Right ventricle myocardium superior (tissue), 1 donor: ENCODE measurements at places on chromosomes 11 and 22.

- no peak for DNase-seq
These were observed 3.6 kb downstream of the CHADL start for GRCh38 chr22:41237036-41237706.

- no peak for DNase-seq
These were observed 76.8 kb upstream of the BIRC3 start for GRCh38 chr11:102240502-102240901.

- no peak for DNase-seq
These were observed 70.2 kb upstream of the GDPD4 start for GRCh38 chr11:77371646-77372045.

- peak; percentile 67 for DNase-seq
These were observed 1.1 kb downstream of the PELI3 start for GRCh38 chr11:66467756-66468155.

GRCh38 chr11:17585911-17586695 is 39.0 kb downstream of the OTOG start:
- DNase-seq, result no peak

- DNase-seq, result no peak
These were observed 343.3 kb upstream of the CTSC start for GRCh38 chr11:88680806-88681205.

DNA sequence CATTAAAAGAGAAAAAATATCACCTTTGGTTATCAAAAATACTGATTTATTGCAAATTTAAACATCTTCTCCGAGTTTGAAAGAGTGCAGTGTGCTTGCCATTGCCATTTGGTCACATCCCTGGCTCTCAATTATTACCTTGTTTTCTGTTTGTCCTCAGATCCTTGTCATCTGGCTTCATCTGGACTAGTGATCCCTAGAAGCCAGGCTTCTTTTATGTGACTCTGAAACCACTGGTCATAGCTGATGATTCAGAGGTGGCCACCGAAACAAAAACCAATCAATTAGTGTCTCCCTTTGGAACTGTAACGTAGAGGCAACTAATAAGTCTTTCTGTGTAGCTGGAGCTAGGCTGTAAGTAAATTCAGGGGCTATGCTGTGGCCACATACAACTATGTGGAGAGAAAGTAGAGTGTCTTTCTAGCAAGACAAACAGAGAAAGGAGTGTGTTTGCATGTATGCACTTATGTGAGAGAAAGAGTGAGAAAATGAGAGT is 237.9 kb downstream of the LUZP2 start:
- no peak for DNase-seq

- DNase-seq, result no peak
These were observed 13.2 kb upstream of the ADA2 start for GRCh38 chr22:17232406-17232805.

DNA sequence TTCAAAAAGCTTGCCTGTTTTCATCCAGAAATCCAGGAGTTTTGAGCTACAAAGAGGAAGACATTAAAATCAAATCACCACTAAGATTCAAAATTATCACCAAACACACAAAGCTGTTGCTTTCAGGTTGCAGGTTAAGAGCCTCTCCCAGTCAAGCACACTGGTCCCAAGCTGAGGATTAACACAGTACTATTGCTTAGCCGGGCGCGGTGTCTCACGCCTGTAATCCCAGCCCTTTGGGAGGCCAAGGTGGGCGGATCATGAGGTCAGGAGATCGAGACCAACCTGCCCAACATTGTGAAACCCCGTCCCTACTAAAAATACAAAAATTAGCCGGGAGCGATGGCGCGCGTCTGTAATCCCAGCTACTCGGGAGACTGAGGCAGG is 1165.1 kb downstream of the LRRC4C start:
- no peak for DNase-seq

DNA sequence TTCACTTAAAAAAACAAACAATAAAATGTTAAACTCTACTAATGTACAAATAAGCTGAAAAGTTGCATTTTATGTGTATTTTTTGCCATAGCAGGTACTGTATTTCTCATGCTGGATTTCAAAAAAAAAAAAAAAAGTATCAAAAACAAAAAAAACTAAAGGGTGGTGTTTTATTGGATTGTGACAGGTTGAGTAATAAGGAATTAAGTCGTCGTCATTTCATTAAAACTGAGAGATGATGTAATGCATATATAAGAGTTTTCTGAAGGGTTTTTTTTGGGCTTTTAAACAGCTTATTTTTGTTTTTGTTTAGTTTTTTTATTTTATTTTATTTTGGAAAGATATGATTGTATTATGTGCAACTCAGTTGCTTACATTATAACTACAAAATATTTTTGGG is 10.9 kb upstream of the ADSL start:
- DNase-seq, result no peak

DNA sequence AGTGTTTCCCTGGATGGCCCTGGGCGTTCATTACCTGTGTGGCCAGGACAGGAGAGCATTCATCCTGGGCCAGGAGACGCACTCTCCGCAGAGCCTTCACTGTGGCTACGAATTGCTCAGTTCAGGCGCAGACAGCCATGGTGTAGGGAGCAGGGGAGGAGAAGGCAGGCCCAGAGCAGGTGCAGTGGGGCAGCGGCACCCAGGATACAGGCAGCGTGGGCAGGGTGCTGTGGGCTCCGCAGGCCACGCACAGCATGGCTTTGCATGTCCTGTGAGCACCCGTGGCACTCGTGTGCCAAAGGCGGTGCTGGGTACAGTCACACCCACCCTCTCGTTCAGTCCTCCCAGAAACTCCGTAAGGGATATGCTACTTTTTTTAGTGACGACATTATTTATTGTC is 124.2 kb upstream of the B3GAT1 start:
- no peak for DNase-seq

- no peak for DNase-seq
These were observed 23.2 kb downstream of the NF2 start for GRCh38 chr22:29626497-29627195.

DNA sequence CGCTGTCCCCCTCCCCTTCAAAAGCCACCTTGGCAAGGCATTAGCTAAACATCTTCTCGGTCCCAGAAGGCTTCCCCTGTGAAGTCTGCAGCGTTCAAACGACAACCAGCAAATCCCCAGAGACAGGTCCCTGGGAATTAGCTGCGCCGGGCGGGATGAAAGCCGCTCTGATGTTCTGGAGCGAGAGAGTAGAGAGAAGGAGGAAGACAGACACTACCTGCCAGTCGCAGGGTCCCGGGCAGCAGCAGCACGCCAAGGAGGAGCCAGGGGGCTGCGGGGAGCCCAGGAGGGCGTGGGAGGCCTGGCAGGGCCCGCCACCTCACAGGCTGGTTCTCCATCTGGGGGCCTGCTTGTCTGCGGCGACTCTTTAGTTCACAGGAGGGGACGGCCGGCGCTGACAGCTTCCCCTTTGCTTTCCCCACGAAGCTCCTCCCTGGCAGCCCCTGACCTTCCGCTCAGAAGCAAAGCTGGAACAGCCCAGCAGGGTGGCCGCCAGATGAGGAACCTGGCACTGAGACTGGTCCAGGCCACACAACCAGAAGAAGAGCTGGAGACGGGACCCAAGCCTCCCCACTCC is at the start of gene NFAM1:
TSS of gene NFAM1 (minus strand) at position 384 of the 577 bp plus-strand sequence. CDS start at position 338, 46 bp downstream.
- peak; percentile 83 for DNase-seq

DNA sequence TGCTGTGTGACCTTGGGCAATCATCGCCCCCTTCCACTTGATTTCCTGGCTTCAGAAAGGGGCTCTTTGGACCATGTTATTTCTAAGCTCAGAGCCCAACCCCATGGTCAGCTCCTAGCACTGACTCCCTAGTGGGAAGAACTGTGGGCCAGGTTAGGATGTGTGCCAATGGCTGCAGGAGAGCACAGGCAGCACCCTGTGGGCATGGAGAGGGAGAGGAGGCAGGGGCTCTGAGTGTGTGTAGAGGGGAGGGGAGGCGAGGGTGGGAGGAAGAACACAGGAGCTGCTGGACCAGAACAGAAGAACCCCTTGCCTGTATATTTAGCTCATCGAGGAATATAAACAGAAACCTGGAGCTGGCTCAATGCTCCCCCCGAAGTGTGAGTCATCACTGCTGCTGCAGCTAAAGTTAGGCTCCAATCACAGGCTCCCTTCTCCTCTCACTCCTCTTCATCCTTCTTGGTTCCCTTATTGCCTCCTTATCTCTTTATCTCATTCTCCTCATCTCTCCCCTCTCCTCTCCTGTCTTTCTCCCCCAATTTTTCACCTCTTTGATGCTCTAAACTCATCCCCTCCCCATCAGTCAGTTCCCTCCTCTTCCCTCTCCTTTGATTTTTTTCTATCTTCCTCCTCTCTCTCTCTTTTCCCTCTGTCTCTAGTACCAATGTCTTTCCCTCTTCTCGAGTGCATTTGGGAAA is 14.5 kb upstream of the RPS19BP1 start:
- DNase-seq, result no peak

DNA sequence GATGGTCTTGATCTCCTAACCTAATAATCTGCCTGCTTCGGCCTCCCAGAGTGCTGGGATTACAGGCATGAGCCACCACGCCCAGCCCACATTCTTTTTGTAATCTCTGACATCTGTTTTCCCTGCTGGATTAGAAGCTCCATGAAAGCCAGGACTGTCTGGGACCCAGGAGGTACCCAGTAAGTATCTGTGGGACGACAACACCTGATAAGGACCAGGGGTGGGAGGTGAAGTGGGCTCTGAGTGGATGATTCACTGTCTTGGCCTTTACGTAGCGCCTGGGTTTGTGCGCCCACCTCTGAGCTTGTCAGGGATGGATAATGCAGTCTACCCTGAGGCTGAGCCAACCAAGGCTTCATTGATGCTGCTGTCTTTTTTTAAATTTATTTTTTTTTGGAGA is 118.8 kb downstream of the ABTB2 start:
- DNase-seq, result no peak

- peak; percentile 62 for DNase-seq
These were observed 24.0 kb downstream of the PISD start for GRCh38 chr22:31637891-31638618.

DNA sequence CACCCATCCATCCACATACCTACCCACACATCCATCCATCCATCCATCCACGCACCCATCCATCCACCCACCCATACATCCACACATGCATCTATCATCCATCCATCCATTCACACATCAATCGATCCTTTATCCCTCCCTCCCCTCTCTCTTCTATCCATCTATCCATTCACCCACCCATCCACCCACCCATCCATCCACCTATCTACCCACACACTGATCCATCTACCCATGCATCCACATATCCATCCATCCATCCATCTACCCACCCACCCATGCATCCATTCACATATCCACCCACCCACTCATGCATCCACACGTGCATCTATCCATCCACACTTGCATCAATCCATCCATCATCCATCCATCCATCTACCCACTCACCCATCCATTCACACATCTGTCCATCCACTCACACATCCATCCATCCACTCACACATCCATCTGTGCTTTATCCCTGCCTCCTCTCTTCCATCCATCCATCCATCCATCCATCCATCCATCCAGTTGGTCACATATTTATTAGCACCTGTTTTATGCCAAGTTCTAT is 366.1 kb downstream of the CTTN start:
- DNase-seq, result no peak

DNA sequence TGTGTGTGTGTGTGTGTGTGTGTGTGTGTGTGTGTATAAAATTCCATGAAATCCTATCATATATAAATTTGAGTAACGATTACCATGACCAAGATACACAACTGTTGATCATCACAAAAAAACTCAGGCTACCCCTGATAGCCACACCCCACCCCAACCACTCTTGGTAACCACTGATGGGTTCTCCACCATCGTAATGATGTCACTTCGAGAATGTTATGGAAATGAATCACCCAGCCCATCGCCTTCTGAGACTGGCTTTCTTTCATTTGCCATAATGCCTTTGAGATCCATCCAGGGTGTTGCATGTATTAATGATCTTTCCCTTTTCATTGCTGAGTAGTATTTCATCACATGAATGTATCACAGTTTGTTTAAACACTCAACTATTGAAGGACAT is 496.0 kb downstream of the MIAT start:
- DNase-seq, result no peak

DNA sequence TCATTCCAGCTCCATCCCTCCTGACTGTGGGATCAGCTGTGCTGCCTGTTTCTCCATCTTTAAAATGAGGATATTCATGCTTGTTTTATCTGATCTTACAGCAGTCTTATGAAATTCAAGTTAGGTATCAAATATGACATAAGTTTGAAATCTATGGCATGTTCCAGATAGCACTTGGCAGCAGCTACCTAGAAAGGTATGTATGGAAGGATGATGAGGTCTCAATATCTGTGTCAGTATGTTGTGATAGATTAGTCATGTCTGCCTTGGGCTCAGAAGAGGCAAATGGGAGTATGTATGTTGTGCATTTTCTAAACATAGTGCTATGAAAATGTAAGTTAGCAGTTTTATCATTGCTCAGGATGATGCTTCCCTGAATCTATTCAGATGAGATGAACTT is 122.1 kb downstream of the NAV2 start:
- no peak for DNase-seq

GRCh38 chr11:48141475-48142122 is 75.0 kb upstream of the OR4B1 start:
- DNase-seq, result peak; percentile 50

- no peak for DNase-seq
These were observed 7.6 kb downstream of the IL17REL start for GRCh38 chr22:50004918-50005317.

- DNase-seq, result no peak
These were observed 725.3 kb upstream of the CCDC179 start for GRCh38 chr11:23585416-23586104.

DNA sequence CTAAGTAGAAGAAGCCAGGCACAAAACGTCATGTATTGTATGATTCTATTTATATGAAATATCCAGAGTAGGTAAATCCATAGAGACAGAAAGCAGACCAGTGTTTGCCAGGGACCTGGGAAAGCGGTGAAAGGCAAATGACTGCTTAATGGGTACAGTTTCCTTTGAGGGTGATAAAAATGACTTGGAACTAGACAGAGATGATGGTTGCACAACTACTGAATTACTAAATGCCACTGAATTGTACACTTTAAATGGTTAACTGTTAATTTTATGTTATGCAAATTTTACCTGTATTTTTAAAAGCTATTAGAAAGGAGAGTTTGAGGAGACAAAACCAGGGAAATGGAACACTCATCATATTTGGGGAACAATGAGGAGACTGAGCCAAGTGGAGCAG is 61.8 kb upstream of the USP47 start:
- no peak for DNase-seq

- DNase-seq, result peak; percentile 66
These were observed 45.7 kb downstream of the GNB1L start for GRCh38 chr22:19808873-19809478.

DNA sequence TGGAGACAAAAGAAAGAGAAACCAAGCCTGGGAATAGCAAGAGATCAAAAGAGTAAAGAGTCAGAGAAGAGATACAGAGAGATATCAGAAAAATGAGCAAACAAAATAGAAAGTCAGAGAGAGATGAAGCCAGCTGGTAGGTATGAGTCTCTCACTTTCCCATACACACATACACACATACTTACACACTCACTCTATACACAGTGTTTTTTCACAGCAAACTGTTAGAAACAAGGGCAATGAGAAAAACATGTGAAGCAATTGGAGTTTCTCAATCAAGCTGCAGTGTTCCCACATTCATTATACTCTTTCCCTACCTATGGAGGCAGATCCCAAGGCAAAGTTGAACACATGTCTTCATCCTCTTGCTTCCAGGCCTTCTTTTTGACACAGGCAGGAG is 2.6 kb upstream of the NLRP10 start:
- no peak for DNase-seq

- DNase-seq, result no peak
These were observed 274.7 kb downstream of the MN1 start for GRCh38 chr22:27526901-27527300.
